Activated CD4-positive, alpha-beta T cell treated with anti-CD3 and anti-CD28 coated beads, Interleukin-10, Interleukin-2, amounts not matched to agents 100 ng/mL and 50 ng/mL, durations not matched to agents 16 hours and 8 hours (primary cell): ENCODE measurements at places on chromosomes 1 and 21.

DNA sequence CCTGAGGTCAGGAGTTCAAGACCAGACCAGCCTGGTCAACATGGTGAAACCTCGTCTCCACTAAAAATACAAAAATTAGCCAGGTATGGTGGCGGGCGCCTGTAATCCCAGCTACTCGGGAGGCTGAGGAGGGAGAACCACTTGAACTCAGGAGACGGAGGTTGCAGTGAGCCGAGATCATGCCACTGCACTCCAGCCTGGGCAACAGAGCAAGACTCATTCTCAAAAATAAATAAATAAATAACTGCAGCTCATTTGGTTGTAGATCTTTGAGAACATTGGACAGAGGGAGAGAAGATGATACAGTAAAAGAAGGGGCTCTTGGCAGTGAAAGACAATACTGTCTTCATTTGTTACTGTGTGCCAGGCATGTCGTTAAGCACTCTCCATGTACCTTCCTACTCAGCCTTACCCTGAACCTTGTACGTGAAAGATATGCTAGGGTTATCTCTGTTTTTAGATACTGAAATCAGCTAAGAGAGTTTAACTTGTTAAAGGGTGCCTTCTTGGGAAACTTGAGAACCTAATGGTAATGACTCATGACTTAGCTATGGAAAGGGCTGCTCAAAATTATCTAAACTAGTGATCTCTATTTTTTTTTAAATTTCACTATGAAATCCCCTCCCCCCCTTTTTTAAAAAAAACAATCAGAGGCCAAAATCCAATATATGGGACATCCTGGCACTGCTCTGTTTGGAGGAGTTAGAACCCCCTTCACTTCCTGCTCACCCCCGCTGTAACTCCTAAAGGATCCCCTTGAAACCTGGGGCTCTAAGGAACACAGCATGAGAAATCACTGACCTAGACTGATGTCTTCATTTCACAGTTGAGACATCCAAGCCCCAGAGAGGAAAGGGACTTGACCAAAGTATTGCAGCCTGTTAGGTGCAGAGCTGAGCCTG, 6.8 kb upstream of the KPNA6 start:
- DNase-seq, result no peak

GRCh38 chr21:38460171-38460742, 38.0 kb downstream of the ERG start:
- DNase-seq, result no peak

DNA sequence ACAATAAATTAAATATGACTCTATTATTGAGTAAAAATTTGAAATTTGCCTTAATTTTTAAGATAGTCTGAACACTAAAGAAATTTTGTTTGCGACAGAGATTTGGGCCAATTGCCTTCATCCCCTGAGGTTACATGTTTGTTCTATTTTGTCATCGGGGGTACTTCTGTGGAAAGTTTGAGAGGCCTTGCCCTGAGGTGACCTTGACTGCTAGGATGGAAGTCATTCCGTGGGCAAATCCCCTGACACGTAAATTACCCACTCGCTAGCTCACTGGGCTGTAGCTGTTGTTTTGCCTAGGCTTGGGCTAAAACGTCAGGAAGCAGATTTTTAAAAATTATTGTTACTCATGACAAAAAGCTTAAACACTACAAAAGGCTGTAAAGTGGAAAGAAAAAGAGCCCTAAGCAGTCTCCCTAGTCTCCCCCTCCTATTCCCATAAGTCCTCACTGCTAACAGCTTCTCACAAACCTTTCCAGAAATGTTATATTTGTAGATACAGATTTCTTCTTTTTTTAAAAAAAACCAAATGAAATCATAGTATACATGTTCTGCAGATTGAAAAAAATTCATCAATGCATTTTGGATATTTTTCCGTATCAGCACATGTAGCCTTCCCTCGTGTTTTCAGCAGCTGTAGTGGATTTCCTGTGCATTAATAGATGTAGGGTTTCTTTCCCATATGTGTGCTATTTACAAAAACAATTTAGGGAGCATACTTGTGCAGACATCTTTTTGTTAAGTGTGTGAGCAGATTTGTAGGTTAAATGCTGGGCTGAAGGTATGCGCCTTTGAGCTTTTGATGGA, 142.7 kb downstream of the MRPS6 start:
- no peak for DNase-seq

DNA sequence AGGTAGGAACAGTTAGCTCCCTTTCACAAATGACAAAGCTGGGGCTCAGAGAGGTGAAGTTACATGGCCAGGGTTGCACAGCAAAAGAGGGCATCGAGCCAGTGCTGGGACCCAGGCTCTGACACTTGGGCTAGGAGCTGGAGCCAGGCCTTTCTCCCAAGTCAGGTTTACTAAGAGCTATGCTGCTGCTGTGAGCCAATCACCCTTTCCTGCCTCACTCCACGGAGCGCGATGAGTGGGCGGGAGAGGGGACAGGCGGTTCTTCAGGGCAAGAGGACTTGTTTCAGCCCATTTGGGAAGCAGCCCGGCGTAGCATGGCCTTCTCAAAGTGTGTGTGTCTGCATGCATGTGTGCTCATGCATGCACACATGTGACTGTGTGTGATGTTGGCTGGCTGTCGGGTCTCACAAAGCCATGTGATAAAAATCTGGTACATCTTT, 10.6 kb downstream of the ID3 start:
- DNase-seq, result no peak

DNA sequence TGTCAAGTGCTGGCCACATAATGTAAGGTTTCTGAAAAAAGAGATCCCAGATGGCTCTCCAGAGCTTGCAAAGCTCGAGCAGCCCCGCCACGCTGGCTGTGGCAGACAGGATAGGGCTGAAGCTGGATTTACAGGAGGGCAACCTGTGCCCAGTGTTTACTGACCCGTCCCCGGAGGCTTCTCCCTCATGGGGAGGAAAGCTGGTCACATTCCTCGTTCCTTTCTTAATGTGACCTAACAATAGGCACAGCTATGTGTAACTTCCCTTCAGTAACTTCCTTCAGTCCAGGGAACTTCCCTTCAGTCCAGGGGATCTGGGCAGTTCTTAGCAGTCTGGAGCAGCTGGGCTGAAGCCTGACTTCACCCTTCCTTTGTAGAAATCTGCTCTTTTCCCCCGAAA, 7.7 kb downstream of the SLFNL1 start:
- no peak for DNase-seq

- no peak for DNase-seq
Measured at GRCh38 chr1:178160736-178161475, 67.0 kb downstream of the RASAL2 start.

GRCh38 chr21:36790616-36791015, 91.7 kb downstream of the SIM2 start:
- DNase-seq, result no peak
